ENCODE measurements at places on chromosomes 3 and 15.

- no peak for DNase-seq
These were observed 169.1 kb upstream of the NSMCE3 start for GRCh38 chr15:29438703-29439055.

DNA sequence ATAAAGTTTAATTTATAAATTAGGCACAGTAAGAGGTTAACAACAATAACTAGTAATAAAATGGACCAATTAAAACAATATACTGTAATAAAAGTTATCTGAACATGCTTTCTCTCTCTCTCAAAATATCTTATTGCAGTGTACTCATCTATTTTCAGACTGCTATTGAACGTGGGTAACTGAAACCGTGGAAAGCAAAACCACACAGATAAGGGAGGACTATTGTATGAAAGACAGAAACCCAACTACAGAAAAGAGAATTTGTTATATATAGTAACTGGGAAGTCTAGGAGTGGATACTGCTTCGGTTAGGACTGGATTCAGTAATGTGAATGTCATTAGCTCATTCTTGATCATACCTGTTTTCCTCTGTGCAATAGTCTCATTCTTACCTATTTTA lies 119.3 kb upstream of the DAZL start:
- no peak for DNase-seq

DNA sequence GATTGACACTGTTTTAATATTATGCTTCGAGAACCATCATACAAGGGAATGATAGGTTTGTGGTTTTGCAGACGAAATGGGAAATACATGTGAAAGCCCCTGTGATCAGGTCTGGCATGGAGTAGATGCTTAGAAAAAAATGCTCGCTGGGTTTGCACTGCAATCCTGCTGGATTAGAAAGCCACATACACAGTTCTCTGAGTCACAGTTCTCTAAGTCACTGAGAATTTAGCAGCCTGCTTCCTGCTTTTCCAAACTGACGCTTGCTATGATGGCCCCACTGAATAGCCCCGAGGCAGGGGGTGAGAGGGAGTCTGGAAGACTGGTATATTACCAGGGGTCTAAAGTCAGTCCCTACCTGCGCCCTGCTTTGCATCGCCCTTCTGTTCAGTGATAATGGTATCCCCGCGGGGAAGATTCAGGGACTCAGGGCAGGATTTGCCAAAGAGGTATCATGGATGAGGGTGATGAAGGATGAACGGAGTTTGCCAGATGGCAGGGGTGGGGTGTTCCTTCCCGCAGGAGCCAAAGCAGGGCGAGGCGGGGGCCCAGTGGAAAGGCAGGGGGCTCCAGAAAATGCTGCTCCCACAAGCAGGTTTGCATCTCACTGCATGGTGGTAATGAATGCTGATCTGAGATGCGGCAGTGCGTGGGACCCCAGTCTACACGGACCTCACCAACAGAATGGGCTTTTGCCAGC lies 82.3 kb downstream of the IQSEC1 start:
- DNase-seq: no peak

DNA sequence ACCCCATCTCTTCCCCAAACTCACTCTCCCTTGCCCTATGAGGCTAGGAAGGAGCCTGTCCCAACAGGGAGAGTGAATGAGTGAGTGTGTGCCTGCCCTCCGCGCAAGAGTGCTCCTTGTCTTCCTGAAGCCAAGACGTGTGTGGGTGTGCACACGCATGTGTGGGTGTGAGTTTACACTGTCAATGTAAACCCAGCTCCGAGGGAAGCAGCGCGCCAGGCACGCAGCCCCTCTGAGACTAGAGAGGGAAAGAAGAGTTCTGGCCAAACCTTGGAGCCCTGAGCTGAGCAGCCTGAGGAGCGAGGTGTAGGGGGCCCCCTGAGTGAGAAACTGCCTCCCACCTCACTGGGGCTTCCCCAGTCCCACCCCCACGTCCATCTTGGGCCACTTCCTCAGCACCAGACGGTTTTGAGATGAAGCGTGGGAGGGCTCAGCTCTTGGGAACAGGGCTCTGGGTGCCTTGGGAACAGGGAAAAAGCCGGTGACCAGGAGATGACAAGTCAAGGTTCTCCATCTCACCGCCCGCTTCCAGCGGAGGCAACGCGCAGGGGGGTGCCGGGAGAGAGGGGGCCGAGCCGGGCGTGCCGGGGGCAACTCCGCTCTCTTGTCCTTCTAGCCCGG lies 5.1 kb downstream of the MECOM start:
- no peak for DNase-seq

DNA sequence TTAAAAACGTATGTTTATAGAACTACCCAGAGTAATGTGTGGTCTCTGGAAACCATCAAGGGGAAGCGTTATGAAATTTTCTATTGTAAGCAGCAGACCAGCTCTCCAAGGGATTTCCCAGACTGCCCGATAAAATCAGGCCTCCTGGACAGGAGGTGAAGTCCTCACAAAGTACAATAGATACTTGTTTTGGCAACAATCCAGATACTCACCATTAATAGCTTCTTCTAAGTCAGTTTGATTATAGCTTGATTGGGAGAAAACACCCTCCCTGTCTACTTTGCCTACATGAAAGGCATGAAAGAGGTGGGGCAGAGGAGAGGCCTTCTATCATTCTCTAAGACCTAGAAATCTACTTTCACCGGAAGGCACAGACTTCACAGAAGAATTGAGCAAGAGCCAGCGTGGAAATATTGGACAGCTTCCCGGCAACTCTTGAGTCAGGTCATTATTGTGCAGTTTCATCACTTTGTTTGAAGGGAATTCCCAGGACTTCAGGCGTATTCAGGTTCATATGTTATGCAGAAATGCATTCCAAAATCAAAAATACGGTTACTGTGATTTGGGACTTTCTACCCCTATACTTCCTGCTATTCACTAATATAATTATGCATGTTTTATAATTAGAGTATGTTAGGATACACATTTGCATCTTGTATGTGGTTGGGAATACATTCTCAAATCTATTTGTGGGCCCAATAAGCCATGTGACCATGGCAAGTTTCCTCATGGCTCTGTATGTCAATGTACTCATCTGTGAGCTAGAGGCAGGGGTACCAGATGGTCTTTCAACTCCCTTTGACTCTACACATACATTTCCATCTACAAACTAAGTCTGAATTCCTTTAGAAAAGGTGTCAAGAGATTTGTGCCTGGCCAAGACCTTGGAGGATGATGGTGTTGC lies 103.5 kb downstream of the CD47 start:
- DNase-seq: no peak

- peak; percentile 3 for DNase-seq
These were observed 26.4 kb downstream of the TYRO3 start for GRCh38 chr15:41585127-41586047.

DNA sequence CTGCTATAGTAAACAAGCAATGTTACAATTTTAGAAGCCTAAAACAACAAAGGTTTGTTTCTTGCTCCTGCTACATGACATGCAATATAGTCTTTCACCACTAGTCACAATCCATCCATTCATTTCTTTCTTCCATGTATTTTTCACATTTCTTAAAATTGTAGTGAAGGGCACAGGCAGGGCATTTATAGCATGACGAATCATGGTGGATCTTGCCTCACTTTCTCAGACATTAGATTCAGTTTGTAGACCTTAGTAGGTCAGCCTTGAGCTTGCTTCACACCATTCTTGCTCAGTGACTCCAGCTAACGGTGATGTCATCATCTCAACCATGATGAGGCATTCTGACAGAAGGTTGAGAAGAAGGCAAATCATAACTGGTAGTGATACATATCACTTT lies 546.8 kb downstream of the TBL1XR1 start:
- no peak for DNase-seq

- DNase-seq: no peak
These were observed 55.3 kb downstream of the SLC28A2 start for GRCh38 chr15:45307230-45307924.

DNA sequence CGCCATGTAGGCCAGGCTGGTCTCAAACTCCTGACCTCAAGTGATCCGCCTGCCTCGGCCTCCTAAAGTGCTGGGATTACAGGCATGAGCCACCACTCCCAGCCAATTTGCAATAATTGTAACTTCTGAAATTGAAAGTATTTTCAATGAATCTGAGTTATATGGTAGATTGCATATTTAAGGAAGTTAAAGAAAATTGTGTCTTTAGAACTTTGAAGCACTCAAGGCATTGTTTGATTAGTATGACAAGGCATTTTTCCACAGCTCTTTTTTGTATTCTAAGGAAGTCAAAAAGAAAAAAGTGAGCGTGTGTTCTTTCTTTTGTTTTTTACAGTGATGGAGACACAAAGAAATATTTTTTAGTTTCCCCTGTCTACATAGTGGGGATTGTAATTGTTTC lies 15.7 kb upstream of the RPLP1 start:
- DNase-seq: no peak

DNA sequence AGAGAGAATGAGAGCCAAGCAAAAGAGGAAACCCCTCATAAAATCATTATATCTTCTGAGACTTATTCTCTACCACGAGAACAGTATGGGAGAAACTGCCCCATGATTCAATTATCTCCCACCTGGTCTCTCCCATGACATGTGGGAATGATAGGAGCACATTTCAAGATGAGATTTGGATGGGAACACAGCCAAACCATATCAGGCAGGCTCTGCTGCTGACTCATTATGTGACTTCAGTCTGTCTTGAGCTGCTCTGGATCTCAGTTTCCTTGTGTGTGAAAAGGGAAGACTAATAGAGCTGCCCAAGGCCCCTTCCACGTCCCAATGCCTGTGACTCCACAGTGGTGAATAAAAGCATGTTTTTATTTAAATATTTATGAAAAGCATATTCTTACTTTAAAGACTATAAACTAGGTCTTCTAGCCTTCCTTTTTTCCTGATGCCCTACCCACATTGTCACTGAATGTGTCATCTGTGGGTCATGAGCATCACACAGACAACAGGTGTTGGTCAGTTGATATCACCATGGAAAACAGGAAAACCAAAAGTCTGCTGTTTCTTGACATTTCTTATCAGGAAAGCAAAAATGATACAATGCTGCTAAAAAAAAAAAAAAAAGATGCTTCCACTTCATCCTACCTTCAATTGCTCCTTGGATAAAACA lies 96.0 kb upstream of the PPP2R3A start:
- DNase-seq: no peak

GRCh38 chr15:60905587-60905986 lies 323.5 kb downstream of the RORA start:
- no peak for DNase-seq

DNA sequence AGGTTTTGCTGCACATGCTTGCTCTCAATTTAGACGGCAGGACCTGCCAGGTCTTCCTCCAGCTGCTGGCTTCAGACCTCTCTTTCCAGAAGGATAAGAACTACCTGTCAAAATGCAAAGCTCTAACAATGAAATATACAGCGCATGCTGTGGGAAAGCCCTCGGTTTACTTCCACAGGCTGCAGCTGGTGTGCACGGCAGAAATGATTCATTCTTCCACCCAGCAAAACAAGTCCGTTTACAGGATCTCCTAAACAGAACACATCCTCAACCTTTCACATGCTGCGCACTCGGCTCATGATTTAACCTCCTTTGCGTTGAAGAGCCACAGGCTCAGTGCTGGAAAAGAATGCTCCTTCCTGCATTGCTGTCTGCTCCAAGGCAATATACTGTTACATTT lies 92.4 kb upstream of the WNT5A start:
- DNase-seq: no peak

- DNase-seq: no peak
These were observed 113.8 kb downstream of the SNRK start for GRCh38 chr3:43400167-43400566.

- no peak for DNase-seq
These were observed 33.6 kb downstream of the GPR171 start for GRCh38 chr3:151169262-151169947.

DNA sequence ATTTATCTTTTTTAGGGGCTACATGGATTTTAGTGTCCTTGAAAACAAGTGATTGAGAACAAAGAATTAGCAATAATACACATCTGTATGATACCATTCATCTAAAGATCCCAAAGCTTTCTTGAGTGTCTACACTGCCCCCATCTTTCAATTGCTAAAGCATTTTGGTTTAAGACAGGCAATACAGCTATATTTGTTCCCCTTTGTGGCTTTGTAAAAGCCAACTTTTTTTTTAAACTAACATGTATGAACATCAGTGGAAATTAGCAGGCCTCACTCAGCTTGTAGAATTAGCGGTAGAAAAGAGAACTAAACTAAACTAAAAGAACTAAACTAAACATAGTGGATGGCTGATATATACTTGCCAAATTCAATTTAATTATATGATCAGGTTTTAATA lies 449.6 kb downstream of the MECOM start:
- DNase-seq: no peak

- DNase-seq: no peak
These were observed 43.4 kb upstream of the FILIP1L start for GRCh38 chr3:100157685-100158084.

DNA sequence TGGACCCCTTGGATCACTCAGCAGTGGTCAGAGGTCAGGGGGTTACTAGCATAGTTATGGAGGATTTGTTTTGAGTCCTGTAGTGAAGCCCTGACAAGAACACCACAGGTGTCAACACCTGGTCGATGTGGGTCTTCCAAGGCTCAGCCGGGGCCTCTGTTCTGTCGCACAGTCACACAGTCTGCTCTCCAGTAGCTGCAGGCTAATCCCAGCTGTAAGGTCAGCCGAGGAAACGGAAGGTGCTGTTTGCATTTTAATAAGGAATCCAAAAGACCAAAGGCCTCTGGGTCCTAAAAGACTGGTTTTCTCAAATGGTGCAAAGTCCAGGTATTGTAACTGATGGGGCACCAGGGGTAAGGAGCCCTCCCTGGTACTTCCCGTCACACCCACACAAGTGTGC lies 71.7 kb downstream of the RPLP1 start:
- DNase-seq: no peak

- no peak for DNase-seq
These were observed 29.2 kb downstream of the SLC6A11 start for GRCh38 chr3:10845001-10845761.

GRCh38 chr15:69480932-69481331 lies 28.3 kb downstream of the RPLP1 start:
- DNase-seq: no peak

- DNase-seq: no peak
These were observed 28.1 kb upstream of the CNBP start for GRCh38 chr3:129211772-129212171.

DNA sequence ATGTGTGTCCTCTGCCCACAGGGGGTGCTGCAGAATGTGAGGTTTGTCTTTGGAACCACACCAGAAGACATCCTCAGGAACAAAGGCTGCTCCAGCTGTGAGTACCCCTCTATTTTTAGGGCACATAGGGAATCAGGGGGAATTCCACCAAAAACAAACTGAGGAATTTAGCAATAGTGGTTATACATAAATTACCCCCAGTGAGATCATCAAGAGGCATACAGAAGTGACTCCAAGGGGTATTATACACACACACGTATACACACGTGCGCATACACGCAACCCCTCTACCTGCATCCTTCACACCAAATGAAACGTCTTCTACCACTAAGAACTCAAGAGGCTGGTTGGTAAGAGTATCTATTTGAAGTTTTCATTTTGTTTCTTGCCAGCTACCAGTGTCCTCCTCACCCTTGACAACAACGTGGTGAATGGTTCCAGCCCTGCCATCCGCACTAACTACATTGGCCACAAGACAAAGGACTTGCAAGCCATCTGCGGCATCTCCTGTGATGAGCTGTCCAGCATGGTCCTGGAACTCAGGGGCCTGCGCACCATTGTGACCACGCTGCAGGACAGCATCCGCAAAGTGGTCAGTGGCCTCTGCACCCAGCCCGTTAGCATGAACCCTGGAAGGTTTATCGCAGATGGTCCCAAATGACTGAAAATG lies 2.9 kb downstream of the THBS1 start:
- no peak for DNase-seq

GRCh38 chr15:70867911-70868467 lies 14.0 kb upstream of the LARP6 start:
- DNase-seq: no peak

GRCh38 chr3:194089357-194090177 lies 46.4 kb upstream of the HES1 start:
- peak; percentile 27 for DNase-seq

- no peak for DNase-seq
These were observed 35.9 kb upstream of the SPRED1 start for GRCh38 chr15:38216763-38217162.

Measured in stimulated activated CD4-positive, alpha-beta T cell treated with anti-CD3 and anti-CD28 coated beads, TNF-alpha, amount 100 ng/mL, for 24 hours (primary cell).